ENCODE measurements at places on chromosomes 12 and 14.

DNA sequence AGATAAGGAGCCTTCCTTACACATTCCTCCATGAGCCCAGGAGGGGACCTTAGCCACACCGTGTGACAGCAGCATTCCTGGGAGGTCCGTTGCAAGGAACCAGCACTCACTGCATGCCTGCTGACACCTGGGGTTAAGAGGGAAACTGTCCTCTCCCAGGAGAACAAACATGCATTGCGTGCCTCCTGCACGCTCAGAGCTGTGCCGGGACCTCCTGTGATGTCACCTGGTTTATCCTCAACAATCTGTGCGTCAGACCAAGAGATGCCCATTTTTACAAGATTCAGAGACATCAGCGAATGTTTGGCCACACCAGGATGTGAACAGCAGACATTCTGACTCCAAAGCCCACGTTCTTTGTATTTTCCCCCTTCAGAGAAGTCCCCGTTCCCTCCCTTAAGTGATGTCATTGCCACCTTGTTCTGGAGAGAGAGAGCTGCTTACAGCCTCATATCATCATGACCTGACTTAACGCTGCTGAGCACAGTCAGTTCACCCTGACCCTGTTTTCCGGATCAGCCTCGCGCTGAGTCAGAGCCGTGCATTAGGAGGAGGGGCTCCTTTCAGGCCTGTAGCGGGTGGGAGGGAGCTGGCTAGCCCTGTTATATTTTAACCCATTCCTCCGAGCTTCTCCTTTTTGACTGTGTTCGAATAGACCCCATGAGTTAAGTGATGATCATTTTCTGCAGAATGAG, 36.2 kb downstream of the TMEM120B start:
- peak; percentile 15 for DNase-seq

DNA sequence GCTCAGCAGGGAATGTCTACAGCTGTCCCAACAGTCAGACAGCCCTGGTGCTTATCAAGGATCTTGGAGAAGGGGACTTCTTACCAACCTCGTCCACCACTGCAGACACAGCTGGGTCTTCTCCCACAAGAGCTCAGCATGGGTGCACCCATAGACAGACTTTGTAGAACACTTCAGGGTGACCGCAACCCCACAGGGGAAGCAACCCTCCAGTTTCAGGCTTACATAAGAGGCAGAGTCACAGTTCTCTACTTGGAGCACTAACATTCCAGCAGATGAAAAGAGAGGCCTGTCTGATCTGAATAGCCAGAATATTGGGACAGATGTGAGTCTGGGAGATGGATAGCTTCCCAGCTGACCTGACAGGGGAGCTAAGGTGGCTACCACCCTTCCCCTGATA, 3.5 kb upstream of the CLEC1A start:
- DNase-seq, result no peak

GRCh38 chr12:54593725-54594124, 5.3 kb upstream of the PPP1R1A start:
- no peak for DNase-seq

- DNase-seq, result no peak
These were observed 1.3 kb downstream of the ST8SIA1 start for GRCh38 chr12:22333186-22333712.

- DNase-seq, result no peak
These were observed 2.6 kb upstream of the TAMALIN start for GRCh38 chr12:52004042-52004648.

GRCh38 chr12:95784915-95785314, 5.6 kb downstream of the NTN4 start:
- DNase-seq, result no peak

- no peak for DNase-seq
These were observed 470.9 kb upstream of the CCDC196 start for GRCh38 chr14:66015071-66015780.

- DNase-seq, result no peak
These were observed 874.9 kb downstream of the NRXN3 start for GRCh38 chr14:79044894-79045624.

DNA sequence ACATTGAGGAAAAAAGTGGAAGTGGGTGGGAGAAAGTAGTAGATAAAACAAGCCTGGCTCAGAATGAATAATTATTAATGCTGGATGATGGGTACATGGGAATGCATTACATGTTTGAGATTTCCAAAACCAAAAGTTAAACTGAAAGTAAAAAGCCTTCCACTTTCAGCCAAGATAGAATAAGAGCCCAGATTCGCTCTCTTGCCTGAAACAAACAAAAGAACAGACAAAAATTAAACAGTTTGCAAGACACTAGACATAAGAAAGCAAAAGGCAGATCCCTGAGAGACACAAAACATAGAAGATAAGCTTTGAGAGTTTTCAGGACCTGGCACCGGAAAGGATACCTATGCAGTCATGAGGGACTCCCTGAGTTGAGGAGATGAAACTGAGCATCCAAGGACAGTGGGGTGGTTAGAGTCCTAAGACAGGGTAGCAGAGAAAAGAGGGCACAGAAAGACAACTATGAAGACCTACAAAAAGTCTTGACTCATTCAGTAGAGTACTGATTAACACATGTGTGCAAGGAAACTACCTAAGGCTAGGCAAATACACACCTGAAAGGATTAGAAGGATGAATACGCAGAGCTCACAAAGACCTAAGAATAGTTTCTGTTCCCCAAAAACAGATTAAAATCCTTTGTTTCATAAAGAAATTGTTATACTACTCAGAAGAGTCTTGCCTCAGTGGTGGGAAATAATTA, 54.1 kb downstream of the CEP83 start:
- DNase-seq, result no peak

- DNase-seq, result no peak
These were observed 113.9 kb upstream of the MYL2 start for GRCh38 chr12:111034083-111034885.

GRCh38 chr12:12239127-12239526, 27.7 kb downstream of the LRP6 start:
- no peak for DNase-seq

DNA sequence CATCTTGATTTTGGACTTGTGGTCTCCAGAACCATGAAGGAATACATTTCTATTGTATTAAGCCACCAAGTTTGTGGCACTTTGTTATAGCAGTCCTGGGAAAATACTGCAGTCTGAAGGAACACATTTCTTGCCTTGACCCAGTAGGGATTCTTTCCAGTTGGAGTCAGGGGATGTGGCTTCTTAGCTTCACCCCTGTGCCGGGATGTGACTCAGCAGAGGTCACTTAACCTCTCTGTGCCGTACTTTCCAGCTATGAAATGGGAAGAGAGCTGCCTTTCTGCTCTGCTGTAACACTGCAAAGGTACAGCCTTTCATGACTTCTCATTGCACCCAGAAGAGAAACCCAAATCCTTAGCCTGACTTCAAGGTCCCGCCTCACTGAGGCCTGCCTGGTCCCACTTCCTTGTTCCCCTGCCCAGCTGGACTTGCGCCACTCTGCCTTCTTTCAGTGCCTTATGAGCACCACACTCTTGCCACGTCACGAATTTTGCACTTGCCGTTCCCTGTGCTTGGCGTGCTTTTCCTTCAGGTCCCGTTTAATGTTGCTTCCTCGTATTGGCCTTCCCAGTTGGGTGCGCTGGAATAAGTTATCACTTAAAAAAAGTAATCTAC, 24.2 kb downstream of the CHST11 start:
- no peak for DNase-seq

DNA sequence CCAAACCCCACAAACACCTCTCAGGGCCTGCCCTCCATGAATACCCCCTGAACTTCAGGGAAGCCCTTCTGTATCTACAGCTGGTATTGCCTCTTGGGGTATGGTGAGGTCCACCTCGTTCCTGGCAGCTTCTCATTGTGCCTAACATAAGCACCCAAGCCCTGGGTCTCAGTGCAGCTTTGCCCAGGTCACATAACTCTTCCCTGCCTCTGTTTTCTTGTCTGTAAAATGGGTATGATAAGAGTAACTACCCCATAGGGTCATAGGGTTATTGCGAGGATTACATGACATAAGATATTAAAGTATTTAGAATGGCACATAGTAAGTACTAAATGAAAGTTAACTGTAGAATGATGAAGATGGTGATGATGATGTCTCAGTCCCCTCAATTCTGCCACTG, 190.0 kb upstream of the PWP1 start:
- no peak for DNase-seq

GRCh38 chr14:101758913-101759593, 2.5 kb upstream of the PPP2R5C start:
- no peak for DNase-seq

DNA sequence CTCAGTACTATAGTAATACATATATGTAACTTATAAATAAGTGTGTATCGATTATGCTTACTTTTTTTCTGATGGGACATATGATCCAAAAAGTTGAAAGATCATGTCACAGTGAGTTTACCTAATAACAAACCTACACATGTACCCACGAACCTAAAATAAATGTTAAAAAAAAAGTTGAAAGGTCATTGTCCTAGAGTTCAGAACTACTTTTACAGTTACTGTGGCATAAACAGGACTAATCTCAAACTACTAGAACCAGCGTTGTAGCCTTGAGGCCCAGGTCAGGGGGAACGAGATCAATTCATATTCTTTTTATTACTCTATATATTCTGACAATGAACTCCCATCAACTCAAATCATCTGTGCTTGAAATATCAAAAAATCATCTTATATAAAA, 81.8 kb downstream of the ITPR2 start:
- no peak for DNase-seq

- DNase-seq, result no peak
These were observed 341.7 kb downstream of the DPF3 start for GRCh38 chr14:72552236-72552635.

GRCh38 chr12:45402288-45402687, 186.4 kb downstream of the ANO6 start:
- no peak for DNase-seq

GRCh38 chr12:123896767-123897166, 75.9 kb downstream of the CCDC92 start:
- DNase-seq, result no peak

DNA sequence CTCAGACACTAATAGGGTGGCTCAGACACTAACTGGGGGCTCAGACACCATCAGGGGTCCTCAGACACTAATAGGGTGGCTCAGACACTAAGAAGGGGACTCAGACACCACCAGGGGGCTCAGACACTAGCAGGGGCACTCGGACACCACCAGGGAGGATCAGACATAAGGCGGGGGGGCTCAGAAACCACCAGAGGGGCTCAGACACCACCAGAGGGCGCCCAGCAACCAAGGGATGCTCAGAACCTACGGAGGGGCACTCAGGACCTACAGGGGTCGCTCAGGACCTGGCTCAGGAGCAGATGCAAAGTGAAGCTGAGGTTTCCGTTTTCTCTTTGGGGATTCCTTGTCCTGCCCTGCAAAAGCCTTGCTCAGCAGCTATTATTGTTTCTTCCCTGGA, 448.5 kb downstream of the TMEM121 start:
- peak; percentile 50 for DNase-seq

DNA sequence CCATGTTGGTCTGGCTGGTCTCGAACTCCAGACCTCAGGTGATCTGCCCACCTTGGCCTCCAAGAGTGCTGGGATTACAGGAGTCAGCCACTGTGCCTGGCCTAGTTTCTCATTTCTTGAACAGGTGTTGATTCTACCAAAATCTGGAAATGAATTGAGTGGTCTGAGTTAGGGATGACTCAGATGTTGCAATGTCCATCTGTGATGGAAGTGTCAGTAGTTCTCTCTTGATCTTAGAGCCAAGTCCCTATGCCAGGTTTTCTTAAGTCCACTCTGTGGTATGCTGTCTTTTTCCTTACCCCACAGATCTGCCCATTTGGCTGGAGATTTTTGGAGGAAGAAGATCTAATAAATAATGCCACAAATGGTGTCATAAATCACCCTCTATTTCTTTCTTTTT, 12.6 kb downstream of the SNAPC1 start:
- no peak for DNase-seq

- no peak for DNase-seq
These were observed 278.0 kb upstream of the MIS18BP1 start for GRCh38 chr14:45531022-45531421.

GRCh38 chr12:22255097-22255496, 79.4 kb downstream of the ST8SIA1 start:
- no peak for DNase-seq

GRCh38 chr12:94109160-94109559, 39.2 kb upstream of the PLXNC1 start:
- DNase-seq, result peak; percentile 40

DNA sequence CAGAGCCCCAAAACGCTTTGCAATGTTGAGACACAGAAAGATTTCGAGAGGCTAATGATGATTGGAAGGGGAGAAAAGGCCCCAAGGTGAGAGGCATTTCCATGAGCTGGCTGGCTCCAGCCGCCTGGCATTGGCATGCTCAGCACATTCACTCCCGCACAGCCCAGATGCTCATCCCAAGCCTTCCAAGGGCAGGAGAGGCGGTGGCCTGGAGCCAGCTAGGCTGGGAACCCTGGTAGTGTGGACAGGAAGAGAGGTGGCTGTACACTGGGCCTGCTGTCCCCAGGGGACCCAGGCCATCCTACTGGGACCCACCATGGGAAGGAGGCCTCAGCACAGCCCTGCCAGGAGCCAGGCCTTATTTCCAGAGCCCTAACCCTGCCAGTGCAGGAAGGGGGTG, 72.2 kb downstream of the SPTB start:
- no peak for DNase-seq

GRCh38 chr12:59055204-59055860, 135.0 kb upstream of the LRIG3 start:
- no peak for DNase-seq

GRCh38 chr12:94139816-94140215, 8.6 kb upstream of the PLXNC1 start:
- no peak for DNase-seq

DNA sequence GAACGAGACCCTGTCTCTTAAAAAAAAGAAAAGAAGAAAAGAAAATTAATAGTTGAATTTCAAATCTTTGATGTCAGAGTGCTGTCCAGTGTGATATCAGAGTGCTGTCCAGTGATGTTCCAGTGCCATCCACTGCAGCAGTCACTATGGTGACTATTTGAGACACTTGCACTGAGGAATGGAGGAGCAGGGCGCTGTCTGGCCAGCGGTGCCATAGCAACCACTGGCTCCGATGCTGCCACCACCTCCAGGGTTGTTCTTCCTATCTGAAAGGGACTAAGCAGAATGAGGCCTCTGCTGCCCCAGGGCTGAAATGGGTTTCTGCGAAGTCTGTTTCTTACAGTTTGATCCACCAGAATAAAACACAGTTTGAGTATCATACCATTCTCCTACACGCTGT, 272.9 kb downstream of the NUAK1 start:
- no peak for DNase-seq

DNA sequence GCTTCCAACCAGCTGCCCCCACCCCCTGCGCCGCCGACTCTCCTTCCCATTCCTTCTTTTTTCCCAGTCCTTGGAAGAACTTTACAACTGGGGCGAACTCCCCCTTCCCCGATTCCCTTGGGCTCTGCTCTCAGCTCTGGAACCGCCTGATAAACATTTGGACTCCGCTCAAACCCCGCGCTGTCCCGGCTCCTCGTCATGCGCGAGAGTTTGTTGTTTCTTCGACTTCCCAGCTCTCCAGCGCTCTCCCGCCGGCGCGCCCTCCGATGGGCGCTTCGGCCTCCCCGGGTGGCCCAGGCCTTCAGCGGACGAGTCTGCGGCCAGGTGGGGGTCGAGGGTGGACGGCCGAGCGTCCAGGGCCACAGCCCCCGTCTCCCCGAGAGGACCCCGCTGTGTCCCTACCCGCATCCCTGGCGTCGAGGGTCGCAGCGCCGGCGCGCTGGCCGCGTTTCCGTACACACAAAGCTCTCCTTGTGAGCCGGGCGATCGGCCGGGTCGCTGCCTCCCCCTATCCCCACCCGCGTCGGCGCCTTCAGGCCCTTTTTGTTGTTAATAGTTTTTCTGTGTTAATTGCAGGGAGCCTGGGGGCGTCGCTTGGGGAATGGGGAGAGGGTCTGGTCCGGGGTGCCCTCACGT, 847 bp downstream of the MMP14 start:
- no peak for DNase-seq

Data from stimulated activated CD4-positive, alpha-beta T cell treated with anti-CD3 and anti-CD28 coated beads, Interleukin-1b, Interleukin-23, amount 100 ng/mL, for 4 hours (primary cell).